Activated CD8-positive, alpha-beta T cell treated with anti-CD3 and anti-CD28 coated beads, Interleukin-2, amount 10 ng/mL, durations not matched to agents 7 days and 5 days (primary cell): ENCODE measurements at places on chromosomes 12 and 14. TPM values are rescaled to one million over a fixed set of nuclear protein-coding genes. Genes with fewer than 3 reads are reported as not detected.
A peak's percentile ranks its signal among the peaks of the same experiment; 100 is the strongest.

GRCh38 chr12:42282294-42282693 lies 43.6 kb downstream of the ZCRB1 start:
- DNase-seq = no peak

DNA sequence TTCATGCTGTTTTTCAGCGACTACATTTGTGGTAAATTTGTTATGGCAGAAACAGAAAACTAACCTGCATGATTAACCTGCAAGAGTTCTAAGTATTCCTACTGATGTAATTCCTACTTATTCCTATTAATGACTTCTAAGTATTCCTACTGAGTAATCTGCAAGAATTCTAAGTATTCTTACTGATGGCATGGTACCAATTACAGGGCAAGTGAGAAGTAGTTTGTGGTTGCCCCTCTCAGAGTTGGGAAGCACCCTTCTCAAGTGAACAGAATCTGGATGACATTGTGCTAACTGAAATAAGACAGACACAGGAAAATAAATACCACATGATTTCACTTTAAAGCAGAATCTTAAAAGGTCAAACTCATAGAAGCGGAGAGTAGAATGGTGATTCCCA lies 100.9 kb upstream of the CPNE8 start:
- no peak for DNase-seq

DNA sequence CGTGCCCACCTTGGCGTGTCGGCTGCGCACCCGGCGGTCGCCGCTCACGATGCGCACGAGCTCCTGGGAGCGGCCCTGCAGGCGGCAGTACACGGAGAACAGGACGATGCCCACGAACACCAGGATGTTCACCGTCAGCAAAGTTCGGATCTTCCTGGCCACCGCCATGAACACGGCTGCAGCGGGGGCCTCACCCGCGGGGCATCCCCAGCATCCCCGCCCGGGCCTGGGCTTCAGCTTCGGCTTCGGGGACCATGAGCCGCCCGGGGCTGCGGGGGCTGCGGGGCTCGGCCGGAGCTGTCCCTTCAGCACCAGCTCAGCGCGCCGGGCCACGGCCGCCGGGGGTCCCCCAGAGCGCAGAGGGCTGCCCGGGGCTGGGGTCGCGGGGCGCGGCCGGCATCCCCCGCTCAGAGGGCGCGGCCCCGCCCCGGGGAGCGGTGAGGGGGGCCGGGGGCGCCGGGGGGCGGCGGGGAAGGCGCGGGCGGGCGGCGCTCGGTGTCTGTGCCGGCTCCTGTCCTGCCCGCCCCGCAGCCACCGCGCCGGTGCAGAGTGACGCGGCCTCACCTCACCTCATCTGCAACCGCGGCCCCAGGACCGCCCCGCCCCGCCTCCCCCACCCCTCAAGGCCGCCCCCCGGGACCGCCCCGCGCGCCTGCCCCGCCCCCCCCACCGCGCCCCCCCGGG lies at the start of gene GALNT9:
TSS of gene GALNT9 (minus strand) at position 554 of the 684 bp plus-strand sequence. CDS start at position 168, 386 bp downstream.
- DNase-seq = peak; percentile 21

DNA sequence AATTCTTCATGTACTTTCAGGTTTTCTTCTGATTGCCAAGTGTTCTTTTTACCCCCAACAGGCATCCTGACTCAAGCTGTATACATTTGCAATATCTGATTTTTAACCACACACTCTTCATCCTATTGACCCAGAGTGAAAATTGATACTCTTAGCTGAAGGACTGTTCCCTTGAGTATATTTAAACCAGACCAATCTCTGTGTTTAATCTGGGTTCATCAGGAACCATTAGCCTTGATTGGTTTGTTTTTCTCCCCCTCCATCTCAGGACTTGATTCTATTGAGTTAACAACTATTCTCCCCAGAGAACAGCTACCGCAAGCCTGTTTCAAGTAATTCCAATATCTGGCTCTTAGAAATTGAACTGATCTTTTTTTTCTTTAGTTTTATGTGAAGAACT lies 222.3 kb upstream of the NOVA1 start:
- no peak for DNase-seq

GRCh38 chr12:4285070-4285469 lies 11.5 kb downstream of the CCND2 start:
- DNase-seq = no peak

- DNase-seq = peak; percentile 21
These were observed 657 bp downstream of the CBLN3 start for GRCh38 chr14:24428628-24429394.

- DNase-seq = no peak
These were observed 35.4 kb downstream of the SPTB start for GRCh38 chr14:64844272-64844671.

DNA sequence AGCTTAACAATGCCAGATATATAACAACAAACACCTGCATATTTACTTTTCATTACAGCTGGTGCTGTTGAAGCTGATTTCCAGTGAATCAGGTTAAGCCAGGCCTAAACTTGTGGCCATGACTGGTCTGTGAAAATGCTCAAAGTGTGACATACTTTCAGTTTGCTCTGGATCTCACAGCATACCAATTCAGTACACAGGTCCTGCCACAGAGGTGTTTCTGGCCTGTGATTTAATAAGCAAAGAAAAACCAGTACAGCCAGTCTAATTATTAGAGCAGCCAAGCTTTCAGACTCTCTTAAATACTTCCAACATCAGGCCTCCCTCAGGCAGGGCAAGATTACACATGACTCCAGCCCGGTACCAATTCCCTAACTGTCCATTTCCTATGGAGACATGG lies 27.4 kb upstream of the TMCC3 start:
- DNase-seq = no peak

DNA sequence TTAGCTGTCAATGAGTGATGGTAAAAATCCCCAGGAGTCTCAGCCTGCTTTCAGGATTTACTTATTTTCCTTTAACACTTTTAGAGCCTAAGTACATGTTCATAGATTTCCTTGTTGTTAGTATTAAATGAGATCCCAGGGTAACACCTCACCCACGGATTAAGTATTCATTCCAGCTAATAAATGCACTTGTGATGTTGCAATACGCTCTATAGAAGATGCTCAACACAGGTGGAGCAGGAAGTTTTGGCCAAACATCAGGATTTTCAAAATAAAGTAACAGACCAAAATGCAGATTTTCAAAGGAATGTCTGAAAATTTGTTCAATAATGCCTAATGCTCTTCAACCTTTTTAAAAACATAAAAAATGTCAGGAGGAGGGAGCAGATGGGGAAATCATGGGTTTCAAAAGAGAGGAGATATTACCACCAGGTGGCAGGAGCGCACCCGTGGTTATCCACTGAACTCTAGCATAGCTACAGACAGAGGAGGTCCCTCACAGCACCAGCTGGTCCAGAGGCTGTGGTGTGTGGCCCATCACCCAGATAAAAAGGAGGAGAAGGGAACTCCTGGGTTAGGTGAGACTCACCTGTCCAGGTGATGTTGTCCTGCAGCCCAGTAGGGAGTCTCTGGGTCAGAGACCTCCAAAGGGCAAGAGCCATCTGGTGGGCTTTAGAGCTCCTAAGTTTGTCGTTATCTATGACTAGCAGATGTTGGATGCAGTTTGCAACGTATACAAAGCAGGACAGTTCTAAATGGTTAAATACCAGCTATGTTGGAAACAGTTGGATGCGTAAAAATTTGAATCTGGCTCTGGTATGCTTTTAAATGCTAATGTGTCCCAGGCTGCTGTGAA lies 1158.4 kb upstream of the TMEM132C start:
- peak; percentile 53 for DNase-seq

The DTX3 gene
- total RNA-seq = 17.8 TPM

The GLIPR1L1 gene
- total RNA-seq = not detected

The SLC25A47 gene
- total RNA-seq = not detected

DNA sequence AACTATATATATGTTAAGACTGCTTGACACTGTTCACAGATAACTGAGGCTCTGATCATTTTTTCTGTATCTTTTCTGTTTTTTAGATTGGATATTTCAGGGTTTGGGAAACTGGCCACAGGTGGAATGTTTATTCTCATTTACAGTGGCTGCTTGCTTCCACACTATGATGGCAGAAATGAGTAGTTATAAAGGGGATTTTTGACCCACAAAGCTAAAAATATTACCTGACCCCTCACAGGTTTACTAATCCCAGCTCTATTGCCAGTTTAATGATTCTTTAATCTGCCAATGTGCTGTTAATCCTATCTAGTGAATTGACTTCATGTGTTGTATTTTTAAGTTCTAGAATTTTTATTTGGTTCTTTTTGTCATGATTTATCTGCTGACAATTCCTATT lies 29.6 kb downstream of the ACADS start:
- no peak for DNase-seq

The MUCL1 gene
- total RNA-seq = not detected

The HOXC9 gene
- total RNA-seq = not detected

GRCh38 chr14:89221109-89221810 lies 195.8 kb downstream of the FOXN3 start:
- no peak for DNase-seq

The ARHGEF25 gene
- total RNA-seq = 0.37 TPM

GRCh38 chr14:43872752-43873655 lies 634.1 kb downstream of the FSCB start:
- no peak for DNase-seq

DNA sequence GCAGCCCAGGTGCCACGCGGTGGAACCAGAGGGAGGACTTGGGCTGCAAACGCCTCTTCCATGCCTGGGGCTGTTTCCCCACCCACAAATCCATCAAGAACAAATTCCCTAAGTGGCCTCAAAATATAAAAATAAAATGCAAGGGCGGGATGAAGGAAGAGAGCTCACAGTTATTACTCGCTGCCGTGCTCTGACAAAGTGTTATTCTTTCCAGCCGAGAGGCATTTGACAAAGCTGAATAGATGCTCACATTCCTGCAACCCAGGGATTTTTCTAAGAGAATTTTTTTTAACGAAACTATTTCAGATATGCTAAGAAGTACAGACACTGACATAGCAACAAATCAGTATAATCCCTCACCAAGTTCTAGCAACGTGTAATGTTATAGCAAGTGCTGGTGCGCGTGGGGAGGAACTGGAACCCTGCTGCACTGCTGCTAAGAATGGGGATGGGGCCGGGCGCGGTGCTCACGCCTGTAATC lies 70.7 kb downstream of the SCARB1 start:
- no peak for DNase-seq

DNA sequence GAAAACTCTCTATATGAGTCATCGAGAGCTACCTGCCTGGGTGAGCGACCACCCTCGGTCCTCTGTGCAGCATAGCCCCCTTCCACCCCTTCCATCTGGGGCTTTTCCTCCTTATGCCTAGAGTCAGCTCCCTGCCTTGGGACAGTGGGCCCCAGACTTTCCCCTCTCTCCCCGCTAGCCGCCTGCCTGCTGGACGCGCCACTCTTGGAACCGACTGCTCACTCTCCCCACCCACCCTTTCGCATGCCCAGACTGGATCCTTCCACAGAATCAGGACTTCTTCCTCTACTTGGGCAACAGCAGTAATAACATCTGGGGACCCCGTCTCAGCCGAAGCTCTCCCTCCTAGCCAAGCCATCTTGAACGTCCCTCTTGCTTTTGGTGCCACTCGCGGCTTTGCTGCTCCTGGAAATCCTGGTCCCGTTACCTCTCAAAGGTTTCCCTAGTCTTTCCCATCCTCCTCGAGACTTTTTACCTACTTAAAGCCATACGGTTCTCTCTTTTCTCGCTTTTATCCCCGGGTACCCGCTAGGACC lies 671 bp downstream of the ESYT1 start:
- DNase-seq = no peak

DNA sequence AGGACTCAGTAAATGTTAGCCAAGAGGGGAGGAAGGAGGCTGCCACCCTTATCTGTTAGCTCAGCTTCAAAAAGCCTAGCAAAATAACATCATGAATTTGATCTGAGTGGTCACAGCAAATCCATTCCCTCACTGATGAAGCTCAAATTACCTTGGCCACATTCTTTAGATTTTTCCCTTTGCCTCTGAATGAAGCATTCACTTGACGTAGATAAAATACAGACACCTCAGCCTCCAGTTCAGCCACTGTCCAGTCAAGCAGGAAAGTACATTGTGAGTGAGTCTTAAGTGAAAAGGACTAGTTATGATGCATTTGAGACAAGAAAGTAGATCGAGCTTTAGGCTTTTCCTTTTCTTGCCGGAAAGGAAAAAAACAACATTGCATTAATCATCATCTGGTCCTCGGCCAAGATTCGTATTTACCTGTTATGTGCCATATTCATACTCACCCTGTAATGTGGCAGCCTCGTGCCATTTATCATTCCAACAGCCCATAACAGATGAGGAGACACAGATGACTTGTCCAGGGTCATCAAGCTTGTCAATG lies 146.5 kb downstream of the ETV6 start:
- no peak for DNase-seq

The LUM gene
- total RNA-seq = not detected

- DNase-seq = no peak
These were observed 41.2 kb downstream of the SMUG1 start for GRCh38 chr12:54147606-54148005.

DNA sequence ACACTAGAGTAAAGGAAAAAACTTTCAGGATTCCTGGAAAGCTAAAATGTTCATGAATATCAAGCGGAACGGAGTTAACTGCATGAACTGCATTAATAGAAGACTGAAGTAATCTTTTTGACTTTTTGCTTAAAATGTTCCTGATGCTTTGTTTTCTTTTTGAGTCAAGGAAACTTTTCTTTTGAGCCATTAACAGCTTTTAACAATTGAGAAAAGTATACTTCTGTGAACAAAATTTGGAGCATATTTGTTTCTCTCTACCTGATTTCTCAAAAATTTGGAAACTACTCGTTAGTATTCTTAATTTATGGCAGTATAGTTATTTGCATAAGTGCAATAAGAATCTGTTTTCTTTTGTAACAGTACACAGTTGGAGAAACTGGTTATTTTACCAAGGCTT lies 78.5 kb downstream of the CALM1 start:
- no peak for DNase-seq

DNA sequence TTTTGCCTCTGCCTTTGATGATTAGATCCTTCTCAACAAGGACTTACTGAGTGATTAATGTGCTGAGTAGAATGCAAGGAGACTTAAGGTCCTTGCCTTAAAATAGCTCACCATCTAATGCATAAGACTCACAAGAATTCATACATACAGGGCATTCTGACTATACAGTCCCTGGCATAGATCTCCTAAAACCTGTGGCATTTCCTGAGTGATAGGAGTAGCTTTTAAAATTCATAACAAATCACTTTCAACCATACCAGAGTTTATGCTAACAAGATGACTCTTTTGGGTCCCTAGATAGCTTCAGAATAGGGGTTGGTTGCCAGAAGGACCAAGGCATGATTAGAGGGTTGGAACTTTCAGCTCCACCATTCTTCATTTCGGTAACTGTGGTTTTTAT lies 48.8 kb downstream of the STXBP6 start:
- no peak for DNase-seq

DNA sequence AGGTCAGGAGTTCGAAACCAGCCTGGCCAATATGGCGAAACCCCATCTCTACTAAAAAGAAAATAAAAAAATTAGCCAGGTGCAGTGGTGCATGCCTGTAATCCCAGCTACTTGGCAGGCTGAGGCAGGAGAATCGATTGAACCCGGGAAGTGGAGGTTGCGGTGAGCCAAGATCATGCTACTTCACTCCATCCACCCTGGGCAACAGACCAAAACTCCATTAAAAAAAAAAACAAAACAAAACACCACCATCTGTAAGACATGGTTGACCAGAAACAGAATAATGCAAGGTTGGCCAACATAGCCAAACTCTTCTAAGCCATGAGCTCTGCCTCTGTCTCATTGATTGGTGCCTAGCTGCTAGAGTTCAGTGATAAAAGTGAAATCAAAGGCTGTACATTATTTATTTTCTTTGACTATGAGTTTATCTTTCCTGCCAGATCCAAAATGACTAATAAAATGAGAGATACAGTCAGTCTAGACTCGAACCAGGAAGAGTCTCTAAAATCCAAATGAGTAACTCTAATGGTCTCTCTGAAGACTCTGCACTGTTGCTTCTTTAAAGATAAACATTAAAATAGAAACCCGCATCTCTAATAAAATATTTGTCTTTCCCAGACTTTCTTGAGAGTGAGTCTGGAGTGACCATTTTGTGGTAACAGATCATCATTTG lies 404.7 kb downstream of the DAD1 start:
- DNase-seq = no peak
